ENCODE measurements at places on chromosomes 7 and 10.

GRCh38 chr10:91711885-91712680, 79.2 kb upstream of the PPP1R3C start:
- peak; percentile 60 for DNase-seq

- DNase-seq = no peak
These were observed 111.4 kb upstream of the GLCCI1 start for GRCh38 chr7:7857143-7857583.

- DNase-seq = no peak
These were observed 64.1 kb downstream of the HHEX start for GRCh38 chr10:92753865-92754264.

DNA sequence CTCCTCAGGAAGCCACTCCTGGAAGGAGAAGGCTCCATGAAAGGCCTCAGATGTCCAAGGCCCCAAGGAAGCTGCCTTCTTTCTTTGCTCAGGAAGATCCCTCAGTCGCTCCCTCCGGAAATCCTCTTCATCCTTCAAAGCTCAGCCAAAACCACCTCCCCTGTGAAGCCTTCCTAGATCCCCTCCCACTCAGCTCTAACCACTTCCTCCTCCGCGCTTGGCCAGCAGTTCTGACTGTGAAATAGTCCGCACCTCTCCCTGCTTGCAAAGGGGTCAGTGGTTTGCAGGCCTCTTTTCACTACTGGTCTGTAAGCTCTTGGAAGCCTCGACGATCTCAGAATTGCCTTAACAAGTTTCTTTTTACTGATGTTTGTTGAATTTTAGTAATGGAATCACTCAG, 23.9 kb downstream of the PYROXD2 start:
- no peak for DNase-seq

DNA sequence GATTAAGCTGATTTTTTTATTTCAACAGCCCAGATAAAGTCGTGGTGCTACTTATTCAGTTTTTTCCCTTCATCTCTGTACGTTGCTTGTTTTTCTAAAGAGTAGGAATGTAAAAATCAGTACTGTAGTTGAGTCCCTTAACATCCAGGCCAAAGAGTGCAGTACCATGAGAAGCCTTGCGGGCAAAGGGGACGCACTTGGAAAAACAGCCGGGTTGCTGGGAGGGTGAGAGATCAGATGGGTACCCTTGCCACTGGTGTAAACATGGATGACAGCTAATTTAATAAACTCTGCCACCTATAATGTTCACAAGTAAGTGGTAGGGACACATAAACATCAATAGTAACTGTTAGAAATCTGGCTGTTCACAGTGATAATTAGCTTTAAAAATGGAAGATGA, 175.9 kb downstream of the POU6F2 start:
- no peak for DNase-seq

DNA sequence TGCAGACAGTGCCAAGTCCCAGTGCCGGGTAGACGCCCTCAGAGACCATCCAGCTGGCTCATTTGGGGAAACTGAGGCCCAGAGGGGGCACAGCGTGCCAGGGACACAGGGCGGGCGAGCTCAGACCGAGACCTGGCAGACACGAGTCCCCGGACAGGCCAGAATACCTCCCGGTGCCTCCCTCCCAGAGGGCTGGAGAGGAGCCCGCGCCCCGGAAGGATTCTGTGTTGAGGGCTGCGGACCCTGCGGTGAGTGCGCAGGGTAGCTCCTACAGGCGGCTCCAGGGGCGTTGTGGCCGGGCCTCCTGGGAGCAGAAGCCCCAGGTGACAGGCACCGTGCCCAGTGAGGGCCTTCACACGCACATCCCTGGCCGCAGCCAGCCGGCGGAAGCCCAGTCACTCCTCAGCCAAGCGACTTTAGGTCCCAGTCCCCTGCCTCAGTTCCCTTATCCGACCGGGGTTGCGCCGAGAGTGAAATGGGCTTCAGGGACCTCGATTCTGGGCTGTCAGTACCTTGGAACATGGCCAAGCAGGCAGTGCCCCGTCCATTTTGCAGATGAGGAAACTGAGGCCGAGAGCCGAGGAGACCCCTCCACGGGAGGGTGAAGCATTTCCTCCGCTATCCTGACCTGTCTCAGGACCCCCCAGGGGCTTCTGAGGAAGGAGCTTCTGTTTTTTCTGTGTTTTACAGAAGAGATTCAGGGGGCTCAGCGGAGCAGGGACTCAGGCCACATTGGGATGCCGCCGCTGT, 73.6 kb downstream of the ELFN1 start:
- peak; percentile 14 for DNase-seq

- DNase-seq = no peak
These were observed 14.9 kb downstream of the MINPP1 start for GRCh38 chr10:87519582-87519981.

GRCh38 chr7:28773423-28774145, 184.5 kb downstream of the TRIL start:
- no peak for DNase-seq

DNA sequence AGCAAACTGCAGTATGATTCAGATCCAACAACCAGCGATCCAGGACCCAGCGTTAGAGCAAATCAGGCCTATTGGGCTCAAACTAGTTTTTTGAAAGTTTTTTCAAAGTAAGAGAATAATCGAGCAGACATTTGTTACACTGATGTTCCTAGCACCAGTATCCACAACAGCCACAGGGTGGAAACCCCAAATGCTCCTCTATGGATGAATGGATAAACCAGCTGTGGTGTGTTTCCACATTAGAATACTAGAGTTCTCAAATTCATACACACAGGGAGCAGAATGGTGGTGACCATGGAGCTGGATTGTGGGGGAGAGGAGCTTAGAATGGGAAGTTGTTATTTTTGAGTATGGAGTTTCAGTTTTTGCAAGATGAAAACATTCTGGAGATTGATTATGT, 60.7 kb downstream of the PDIA4 start:
- no peak for DNase-seq

DNA sequence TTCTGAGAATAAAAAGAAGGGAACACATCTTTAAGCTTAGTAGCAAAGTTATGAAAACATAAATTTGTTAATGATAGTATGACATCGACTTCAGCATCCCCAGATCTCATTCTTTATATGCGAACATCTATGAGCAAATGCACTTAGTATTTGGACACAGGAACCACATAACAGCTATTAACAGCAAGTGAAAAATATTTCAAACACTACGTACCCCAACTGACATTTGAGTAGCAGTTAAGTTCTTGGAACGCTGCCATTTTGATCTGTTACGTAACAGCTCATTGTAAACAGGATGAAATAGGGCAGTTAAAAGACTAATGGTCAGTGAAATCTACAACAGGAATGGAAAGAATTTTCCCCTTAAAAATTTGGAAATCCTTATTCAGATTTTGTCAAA, 428.9 kb downstream of the TNS3 start:
- DNase-seq = no peak

DNA sequence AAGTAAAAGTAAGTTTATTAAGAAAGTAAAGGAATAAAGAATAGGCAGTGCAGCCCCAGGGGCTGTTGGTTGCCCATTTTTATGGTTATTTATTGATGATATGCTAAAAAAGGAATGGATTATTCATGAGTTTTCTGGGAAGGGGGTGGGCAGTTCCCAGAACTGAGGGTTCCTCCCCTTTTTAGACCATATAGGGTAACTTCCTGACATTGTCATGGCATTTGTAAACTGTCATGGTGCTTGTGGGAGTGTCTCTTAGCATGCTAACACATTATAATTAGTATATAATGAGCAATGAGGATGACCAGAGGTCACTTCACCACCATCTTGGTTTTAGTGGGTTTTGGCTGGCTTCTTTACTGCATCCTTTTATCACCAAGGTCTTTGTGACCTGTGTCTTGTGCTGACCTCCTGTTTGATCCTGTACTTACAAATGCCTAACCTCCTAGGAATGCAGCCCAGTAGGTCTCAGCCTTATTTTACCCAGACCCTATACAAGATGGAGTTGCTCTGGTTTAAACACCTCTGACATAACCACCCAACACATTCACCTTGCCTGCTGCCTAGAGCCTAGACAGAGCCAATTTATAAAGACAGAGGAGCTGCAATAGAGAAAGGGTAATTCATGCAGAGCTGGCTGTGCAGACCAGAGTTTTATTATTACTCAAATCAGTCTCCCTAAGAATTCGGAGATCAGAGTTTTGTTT, 10.9 kb upstream of the ERCC6 start:
- DNase-seq = no peak

DNA sequence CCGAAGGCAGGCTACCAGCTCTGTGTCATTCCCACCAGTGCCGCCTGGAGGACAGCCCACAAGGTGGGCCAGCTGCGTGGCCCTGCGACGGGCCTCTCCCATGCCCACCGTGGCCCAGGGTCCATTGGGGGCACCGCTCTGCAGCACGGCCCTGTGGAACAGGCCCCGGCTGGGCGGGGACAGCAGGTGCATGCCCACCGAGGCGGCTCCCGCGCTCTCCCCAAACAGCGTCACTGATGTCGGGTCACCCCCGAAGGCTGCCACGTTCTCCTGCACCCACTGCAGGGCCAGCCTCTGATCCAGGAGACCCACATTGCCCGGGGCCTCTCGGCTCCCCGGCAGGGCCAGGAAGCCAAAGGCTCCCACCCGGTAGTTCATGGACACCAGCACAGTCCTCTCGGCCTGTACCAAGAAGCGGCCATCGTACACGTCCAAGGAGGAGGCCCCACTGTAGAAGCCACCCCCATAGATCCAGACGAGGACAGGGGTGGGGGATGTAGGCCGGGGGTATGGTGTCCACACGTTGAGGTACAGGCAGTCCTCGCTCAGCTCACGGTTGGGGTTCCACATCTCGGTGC, 2.3 kb downstream of the ACHE start:
- DNase-seq = peak; percentile 30

GRCh38 chr10:48464871-48465736, 139.8 kb downstream of the ARHGAP22 start:
- peak; percentile 58 for DNase-seq

DNA sequence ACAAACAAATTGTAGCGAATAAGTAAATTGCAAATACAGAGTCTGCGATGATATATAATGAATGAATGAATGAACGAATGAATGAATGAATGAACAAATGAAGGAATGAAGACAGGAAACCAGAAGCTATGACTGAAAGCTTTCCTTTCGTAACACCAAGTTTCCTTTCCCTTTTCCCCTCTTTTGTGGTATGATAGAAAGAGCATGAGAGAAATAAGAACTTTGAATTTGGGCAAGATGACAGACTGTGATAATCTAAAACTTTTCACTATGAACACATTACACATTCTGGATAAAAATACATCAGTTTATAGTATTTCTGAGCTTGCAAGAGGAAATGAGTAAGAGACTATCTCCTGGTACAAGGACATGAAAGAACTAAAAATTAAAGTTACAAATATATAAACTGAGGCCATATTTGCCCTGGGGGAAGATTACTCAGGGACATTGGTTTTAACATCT, 8.4 kb upstream of the UCN3 start:
- DNase-seq = no peak

- DNase-seq = no peak
These were observed 288.8 kb downstream of the CACNA2D1 start for GRCh38 chr7:82154728-82155127.

DNA sequence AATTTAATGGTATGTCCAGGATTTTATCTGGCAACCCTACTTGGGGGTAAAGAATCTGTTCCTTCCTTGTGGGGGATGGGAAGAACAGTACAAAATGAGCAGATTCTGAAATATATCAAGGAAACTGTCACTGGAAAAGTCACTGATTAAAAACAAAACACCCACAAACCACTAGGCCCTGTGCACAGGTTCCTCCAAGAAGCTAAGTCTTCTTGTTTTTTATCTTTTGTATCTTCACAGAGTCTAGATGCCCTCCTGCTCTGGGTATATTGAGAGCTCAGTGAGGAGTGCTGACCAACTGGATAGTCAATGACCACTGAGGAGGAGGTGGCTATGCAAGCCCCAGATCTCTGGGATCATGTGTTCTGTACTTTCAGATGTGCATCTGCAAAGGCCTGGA, 86.8 kb upstream of the ANKRD1 start:
- DNase-seq = no peak

GRCh38 chr7:106094780-106095179, 17.3 kb downstream of the SYPL1 start:
- DNase-seq = no peak

- DNase-seq = peak; percentile 31
These were observed 958.4 kb downstream of the TYW1 start for GRCh38 chr7:67955061-67955460.

DNA sequence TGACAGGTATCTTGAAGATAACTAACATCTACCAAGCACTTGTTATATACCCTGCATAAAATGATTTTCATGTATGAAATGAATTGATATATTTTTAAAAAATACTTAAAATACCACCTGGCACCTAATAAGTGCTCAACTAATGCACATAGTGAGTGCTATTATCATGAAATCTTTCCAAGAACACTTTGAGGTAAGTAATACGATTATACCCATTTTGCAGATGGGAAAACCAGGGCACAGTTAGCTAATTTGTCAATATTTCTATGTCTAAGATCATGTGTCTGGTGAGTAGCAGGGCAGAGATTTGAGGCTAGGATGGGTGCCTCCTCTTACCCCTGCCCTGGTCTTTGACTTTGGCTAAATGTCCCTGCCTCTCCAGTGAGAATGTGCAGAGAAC, 6.1 kb downstream of the DMBT1 start:
- no peak for DNase-seq

- no peak for DNase-seq
These were observed 5.9 kb upstream of the ITGA8 start for GRCh38 chr10:15725603-15726002.

DNA sequence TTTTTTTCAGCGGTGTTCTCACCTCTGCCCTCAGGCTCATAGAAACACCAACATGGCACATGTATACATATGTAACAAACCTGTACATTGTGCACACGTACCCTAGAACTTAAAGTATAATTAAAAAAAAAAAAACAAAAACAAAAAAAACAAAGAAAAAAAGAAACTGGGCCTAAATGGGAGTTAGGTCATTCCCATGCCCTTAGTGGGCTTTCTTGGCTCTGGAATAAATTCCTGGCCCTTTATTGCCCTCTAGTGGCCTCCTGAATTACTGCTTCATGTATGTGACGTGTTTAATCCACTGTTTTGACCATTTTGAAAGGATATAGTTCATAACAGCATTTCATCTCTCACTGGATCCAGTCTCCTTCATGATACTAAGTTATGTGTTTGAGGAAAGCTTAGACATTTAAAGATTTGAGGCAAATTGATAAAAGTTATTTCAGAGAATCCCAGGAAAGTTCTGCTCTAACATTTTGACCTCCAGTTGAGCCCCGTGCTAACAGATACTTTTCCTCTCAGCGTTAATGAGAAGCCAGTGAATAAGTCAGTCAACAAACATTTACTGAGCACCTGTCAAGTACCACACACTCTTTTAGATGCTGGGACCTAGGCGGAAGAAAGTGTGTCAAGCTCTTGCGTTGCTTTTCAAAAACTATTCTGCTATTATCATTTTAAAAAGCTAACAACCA, 54.7 kb upstream of the SYPL1 start:
- no peak for DNase-seq

DNA sequence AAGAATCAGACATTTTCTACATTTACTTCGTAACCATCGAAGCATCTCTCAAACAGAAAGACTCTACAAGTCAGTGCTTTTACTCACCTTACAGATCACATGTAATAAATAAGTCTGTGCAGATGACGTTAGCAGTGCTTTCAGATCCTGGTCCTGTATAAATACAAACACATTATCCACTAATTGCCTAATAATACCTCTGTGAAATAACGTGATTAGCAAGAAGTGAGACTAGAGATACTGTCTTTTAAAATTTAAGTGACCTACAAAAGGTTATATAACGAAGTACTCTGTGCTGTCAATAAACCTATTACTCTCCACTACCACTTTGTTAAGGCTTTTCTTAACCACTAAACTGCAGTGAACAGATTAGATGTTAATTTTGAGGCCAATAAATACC, 246.9 kb downstream of the NSUN6 start:
- no peak for DNase-seq

- DNase-seq = no peak
These were observed 215.8 kb downstream of the FOXP2 start for GRCh38 chr7:114630201-114630990.

GRCh38 chr7:55546814-55547213, 25.5 kb downstream of the VOPP1 start:
- peak; percentile 56 for DNase-seq

Measured in right hindlimb (tissue), 1 donor.